ENCODE measurements at places on chromosomes 12 and 14. TPM values are rescaled to one million over a fixed set of nuclear protein-coding genes. Genes with fewer than 3 reads are reported as not detected.

DNA sequence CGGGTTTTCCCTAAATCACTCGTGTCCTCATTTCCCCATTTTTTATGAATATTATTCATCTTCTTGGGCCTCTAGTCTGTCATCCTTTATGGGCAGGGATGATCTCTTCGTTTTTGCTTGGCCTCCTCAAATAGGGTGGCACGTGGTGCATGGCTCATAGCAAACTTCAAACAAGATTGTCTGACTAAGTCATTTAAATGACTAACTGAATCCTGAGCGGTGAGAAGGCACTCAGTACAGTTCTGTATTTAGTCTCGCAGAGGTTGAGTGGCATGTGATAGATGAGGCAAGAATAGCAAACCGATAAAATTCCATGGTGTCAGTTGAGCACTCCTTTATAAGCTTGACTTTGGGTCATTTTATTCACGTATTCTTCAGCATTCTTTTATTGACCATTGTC is 5.7 kb upstream of the JDP2 start:
- no peak overlapping the region for H3K27ac ChIP-seq
- no peaks in the 10 kb centered on the region for H3K36me3 ChIP-seq
- peaks cover 18% of the 10 kb centered on the region for H3K27me3 ChIP-seq

DNA sequence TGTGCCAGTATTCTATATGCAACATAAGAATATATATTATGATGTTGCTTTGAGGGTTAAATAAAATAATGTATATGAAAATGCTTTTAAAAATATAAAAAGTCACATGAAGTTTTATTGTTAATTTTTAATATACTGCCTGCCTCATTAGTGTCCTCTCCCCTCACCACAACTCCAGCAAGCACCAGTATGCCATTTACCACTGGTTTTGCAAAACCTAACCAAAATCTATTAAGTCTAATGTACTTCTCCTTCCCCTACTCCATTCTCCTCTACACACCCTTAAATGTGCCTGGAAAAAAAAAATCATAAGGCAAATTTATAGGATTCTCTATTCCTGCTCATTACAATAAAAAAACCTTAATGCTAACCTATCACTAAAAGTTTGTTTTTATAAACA is 24.0 kb upstream of the GNG2 start:
- DNase-seq = no peak
- no peaks in the 10 kb centered on the region for H3K4me1 ChIP-seq

DNA sequence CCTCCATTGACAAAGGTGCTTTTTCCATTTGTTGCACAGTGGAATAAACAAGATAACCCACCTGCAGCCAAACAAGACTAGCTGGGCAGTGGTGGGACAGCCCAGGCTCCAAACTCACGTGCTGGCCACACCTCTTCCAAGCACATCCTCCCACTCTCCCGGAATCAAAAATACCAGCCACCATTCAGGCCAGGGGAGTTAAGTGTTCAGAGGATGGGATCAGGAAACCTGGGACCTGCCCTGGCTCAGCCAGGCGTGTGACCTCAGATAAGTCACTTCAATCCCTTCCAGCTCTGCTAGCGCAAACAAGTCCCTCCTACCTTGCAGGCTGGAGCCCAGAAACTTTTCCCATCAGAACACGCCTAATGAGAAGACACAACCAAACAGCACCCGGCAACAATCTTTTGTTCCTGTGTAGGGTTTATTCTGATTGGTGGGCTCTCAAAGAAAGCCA is 43.3 kb downstream of the ACTN1 start:
- no peak overlapping the region for H3K4me3 ChIP-seq
- no peaks in the 10 kb centered on the region for H3K36me3 ChIP-seq
- no peak overlapping the region for H3K27ac ChIP-seq
- peaks cover 5% of the 10 kb centered on the region for H3K4me1 ChIP-seq
- DNase-seq = no peak

DNA sequence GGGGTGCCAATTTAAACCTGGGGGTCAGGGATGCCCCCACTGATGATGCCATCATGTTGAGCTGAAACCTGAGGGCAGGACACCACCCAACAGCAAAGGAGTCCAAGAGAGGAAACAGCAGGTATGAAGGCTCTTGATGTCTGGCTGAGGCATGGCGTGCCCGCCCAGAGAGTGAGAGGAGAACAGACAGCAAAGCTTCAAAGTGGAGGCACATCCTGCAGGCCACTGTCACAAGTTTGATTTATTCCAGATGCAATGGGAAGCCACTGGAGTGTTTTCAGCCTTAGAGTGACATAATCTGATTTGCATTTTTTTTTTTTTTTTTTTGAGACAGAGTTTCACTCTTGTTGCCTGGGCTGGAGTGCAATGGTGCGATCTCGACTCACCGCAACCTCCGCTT is 34.8 kb downstream of the IRF2BPL start:
- H3K27me3 ChIP-seq = peaks cover 12% of the 10 kb centered on the region
- no peak overlapping the region for H3K27ac ChIP-seq
- H3K4me3 ChIP-seq = no peak overlapping the region
- no peak for DNase-seq
- H3K36me3 ChIP-seq = no peaks in the 10 kb centered on the region

GRCh38 chr14:75917322-75917945 is 64.4 kb downstream of the TGFB3 start:
- peaks cover 6% of the 10 kb centered on the region for H3K36me3 ChIP-seq
- H3K4me1 ChIP-seq = no peaks in the 10 kb centered on the region
- no peak for DNase-seq
- no peak overlapping the region for H3K4me3 ChIP-seq
- no peak overlapping the region for H3K27ac ChIP-seq
- H3K27me3 ChIP-seq = no peaks in the 10 kb centered on the region

Gene TRHDE
- not detected for total RNA-seq

Gene DYRK4
- total RNA-seq = 24.4 TPM

Gene TMEM233
- total RNA-seq = not detected
